Dermis blood vessel endothelial cell (primary cell): ENCODE measurements at places on chromosomes 5 and 9. TPM values are rescaled to one million over a fixed set of nuclear protein-coding genes. Genes with fewer than 3 reads are reported as not detected.

- DNase-seq: no peak
These were observed 52.2 kb downstream of the PDE8B start for GRCh38 chr5:77262697-77263096.

DNA sequence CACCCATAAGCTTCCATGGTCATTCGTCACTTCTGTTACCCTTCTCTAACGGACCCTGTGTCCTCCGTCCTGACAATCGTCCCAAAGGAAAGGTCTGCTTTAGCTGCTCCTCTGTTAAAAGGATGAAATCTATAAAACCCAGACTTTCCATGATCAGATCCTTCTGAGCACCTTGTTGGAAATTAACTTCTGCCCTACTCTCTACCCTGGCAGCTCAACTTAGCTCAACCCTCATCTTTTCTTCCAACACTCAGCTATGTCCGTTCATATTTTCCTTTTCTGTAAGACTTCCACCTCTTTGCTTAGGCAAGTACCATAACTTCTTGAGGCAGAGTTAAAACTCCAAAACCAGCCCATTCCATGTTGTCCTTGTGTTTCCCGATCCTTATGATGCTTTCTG is 205.4 kb downstream of the SPATA31A6 start:
- DNase-seq: no peak

DNA sequence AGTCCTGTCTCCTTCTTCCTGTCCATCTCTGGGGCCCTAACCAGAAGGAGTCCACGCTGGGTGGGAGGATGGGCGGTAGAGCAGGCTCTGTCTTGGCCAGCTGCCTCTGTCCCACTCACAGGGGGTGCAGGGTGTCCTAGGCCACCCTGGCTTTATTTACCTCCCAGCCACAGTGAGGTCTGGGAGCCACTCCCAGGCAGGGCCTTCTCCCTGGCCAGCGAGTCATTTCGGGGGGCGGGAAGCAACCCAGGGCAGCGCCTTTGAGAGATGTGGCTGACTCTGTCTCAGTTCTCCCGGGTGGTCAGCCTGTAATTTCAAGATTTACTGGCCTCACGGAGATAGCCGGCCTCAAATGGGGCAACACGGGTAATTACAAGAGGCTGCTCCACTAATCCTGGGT is 67.4 kb upstream of the PTCH1 start:
- DNase-seq: no peak

The CCNH gene
- 62.5 and 74.0 TPM in 2 replicates for total RNA-seq

The RPP25L gene
- 21.4 and 31.8 TPM in 2 replicates for total RNA-seq

- no peak for DNase-seq
These were observed 24.1 kb downstream of the TENT4A start for GRCh38 chr5:6737043-6737941.

- DNase-seq: no peak
These were observed 505.4 kb downstream of the TMEM232 start for GRCh38 chr5:110221036-110221435.

GRCh38 chr5:143659599-143660238 is 152.2 kb upstream of the HMHB1 start:
- no peak for DNase-seq

GRCh38 chr5:90014420-90014819 is 395.1 kb downstream of the CETN3 start:
- no peak for DNase-seq

The RLN1 gene
- not detected in 2 replicates for total RNA-seq

- DNase-seq: no peak
These were observed 243.3 kb downstream of the ACTL7B start for GRCh38 chr9:108612513-108612912.
